ENCODE measurements at places on chromosomes 11 and 22.

DNA sequence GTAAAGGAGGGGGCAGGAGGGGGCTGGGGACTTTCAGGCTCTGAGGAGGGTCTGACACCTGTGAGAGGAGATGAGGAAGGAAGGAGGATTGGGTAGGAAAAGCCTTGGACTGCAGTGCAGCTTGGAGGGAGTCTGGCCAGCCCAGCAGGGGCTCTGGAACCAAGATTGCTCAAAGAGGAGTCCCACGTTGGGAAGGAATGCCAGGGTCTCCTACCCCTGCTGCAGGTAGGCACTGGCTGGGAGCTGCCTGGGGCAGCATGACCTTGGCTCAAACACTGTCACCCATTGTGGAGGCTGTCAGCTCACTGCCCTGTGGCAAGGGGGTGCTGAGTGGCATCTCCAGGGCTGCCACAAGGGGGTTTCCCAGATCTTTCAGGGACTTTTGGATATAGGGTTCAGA is 94.5 kb downstream of the RPS6KA4 start:
- DNase-seq: no peak

GRCh38 chr22:25763239-25763777 is 21.3 kb downstream of the MYO18B start:
- no peak for DNase-seq

- no peak for DNase-seq
Observed at GRCh38 chr11:73099512-73100266, 42.4 kb downstream of the FCHSD2 start.

- DNase-seq: no peak
Observed at GRCh38 chr11:46952553-46952952, 16.0 kb downstream of the CSTPP1 start.

- DNase-seq: no peak
Observed at GRCh38 chr11:83312430-83312829, 26.3 kb upstream of the CCDC90B start.

GRCh38 chr11:117419482-117420142 is 92.0 kb downstream of the CEP164 start:
- no peak for DNase-seq

DNA sequence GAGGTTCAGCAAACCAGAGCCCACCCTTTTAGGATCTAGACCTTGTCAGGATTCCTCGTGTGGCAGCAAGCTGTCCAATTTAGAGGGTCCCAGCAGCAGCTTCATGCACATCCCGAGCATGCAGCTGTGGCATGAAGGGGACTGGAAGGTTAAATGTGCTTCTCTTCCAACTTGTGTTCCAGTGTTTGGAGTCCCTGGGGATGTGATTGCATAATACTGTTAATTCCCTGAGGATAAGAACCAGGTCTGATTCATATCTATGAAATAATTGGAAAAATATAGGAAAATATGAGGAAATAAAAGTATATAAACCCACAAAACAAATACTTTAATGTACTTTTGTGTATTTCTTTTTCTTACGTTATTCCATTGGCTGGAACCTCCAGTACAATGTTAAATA is 130.5 kb downstream of the MORC2 start:
- DNase-seq: no peak

DNA sequence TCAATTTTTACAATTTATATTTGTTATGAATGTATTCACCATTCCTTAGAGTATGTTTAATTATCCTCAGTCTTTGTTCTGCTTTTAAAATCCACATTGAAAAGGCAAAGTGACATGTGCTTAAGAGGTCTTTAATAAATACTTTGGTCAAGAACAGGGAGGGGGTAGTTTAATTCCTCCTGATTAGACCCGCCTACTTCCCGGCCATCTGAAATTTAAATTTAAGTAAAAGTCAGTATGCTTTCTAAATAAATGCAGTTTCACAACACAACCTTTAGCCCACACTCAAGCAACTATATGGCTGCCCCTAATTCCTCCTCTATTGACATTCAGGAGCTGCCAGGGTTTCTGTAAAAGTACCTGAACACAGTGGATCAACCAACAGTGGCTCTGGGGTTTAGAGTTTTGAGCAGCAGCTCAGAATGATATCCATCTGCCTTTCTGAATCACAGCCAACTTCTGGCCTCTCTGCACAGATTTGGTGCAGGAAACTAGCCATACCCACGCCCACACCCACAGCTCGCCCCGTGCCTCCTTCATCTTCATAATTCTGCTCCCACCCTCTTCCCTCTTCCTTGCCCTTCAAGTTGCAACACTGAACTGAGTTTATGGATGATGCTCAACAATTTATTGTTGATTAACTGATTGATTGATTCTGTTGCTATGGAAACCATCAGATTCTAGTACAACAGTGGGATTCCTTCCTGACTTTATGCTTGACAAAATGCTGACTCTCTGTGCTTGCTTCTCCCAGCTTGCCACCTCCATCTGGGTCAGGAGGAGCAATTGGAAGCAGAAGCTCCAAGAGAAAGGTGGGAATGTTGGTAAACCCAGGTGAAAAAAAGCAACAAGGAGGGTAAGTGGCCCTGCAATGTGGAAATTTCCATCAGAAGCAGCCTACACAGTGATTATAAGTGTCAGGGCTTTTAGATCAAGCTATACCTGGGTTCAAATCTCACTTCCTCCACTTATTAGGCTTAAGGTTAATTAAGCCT is 70.8 kb downstream of the PANX1 start:
- no peak for DNase-seq

DNA sequence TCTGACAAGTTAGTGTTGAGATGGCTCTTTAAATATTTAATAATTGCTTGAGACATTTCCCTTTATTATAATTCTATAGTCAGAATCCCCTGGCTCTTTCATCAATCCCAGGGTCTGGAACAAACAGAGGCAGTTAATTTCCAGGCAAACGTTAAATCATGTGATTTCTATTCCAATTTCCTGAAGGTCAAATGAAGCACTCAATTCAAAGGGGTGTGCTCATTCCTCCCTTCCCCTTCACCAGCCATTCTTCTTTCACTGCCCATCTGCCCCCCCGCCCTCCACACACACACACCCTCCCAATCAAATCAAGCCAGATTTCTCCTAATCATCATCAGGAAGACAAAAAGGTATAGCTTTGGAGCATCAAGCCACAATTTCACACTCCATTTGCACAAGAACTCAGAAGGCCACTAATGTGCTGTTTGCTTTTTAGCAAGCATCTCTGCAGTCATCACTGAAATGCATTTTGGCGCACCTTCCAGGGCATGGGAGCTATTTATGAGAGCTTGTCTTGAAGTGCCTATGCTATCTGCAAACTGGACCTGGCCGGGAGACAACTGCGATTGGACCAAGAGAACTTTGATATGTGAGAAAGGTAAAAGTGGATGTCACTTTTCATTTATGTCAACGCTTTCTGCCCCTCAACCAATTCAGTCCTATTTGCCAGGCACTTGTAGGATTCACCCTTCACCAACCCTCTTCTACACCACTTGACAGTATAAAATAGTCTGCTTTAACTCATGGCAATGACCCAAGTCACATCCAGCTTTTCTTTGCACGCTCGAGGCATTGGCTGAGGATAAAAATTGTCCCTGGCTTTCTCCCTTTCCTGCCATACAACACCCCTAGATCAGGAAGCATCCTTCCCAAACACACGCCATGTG is 315.1 kb upstream of the API5 start:
- DNase-seq: no peak

All from NCI-H1105 (cell line).